Stimulated activated CD8-positive, alpha-beta memory T cell treated with anti-CD3 and anti-CD28 coated beads, Interleukin-15, amount 100 ng/mL, for 24 hours (primary cell): ENCODE measurements at places on chromosomes 7 and 10.
A peak's percentile ranks its signal among the peaks of the same experiment; 100 is the strongest.

GRCh38 chr7:137003566-137003965 is 135.1 kb downstream of the CHRM2 start:
- DNase-seq = no peak

DNA sequence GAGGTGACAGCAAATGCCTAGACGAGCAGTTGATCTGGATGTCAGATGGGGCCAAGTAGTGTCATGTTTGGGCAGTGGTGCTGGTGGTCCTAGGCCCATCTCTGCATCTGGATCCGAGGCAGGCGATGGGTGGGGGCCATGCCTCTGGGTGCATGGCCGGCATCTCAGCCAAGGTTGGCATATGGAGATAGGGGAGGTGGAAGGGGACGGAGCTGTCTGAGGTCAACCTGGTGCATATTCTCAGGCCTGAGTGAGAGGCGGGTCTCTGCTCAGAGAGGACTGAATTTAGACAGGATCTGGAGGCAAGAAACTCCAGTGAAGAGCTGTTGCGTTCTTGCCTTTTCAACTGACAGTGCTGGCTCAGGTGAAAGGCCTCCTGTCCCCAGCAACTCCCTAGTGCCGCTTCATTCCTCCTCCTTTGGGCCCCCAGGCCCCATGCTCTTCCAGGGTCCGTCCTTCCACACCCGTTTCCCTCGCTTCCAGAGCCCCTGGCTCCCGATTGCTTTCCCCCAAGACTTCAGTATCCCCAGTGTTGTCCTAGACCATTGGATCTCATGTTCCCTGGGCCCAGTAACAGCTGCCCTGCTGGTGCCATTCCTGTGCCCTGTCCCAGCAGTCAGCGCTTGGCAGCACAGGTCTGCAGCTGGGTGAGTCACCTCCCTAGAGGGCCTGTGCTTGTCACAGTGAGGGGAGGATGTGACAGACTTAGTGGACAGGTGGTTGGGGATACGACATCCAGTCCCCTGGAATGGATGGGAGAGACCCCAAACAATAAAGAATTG is 32.6 kb downstream of the GBX1 start:
- DNase-seq = no peak

DNA sequence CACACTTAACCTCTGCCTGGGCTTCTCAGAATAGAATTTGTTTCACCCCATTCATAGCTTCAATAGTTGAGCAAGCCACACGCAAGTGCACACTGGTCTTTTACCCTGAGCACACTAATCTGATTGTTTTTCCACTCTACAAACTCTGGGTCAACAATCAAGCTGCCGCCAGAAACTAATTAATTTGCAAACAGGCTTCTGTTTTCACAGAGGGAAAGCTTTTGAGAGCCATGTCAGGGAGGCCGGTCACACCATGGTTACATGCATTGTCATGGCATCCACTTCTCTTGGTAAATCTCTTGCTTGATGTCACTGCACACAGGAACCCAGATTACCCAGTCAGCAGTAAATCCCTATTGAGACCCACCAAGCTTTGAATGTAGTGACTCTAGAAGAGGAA is 154.2 kb downstream of the SEMA3A start:
- DNase-seq = no peak

GRCh38 chr7:81611040-81611439 is 158.8 kb downstream of the HGF start:
- DNase-seq = no peak

GRCh38 chr7:155710530-155710929 is 66.1 kb downstream of the RBM33 start:
- no peak for DNase-seq

DNA sequence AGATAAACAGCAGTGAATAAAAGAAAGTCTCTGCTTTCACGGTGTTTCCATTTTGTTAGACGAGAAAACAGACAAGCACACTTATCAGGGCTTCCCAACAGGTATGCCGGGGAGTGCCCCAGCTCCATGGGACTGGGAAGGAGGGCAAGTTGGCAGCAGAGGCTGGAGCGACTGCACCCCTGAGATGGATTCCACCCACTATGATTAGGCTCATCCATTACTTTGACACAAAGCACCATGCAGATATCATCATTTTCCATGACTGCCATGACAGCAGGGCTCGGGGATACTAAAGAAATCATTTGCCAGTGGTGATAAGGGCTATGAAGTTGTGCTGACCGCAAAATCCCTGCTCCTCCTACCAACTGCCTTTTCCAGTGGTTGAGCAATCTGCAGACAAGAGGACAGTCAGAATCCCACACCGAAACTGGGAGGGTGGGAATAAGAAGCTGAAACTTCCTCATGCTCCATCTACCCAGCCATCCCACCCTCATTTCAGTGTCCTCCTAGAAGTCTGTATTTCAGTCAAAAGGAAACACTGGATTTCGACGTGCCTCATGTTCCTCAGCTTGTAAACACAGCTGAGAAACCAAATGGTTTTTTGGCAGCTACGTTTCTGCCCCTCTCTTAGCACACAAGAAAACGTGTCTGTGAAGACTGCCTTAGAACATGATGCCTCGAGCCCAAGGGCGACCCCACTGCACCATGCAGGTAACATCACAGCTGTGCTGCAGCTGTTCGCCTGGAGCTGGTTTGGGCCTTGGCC is 15.5 kb downstream of the CREB3L2 start:
- no peak for DNase-seq

DNA sequence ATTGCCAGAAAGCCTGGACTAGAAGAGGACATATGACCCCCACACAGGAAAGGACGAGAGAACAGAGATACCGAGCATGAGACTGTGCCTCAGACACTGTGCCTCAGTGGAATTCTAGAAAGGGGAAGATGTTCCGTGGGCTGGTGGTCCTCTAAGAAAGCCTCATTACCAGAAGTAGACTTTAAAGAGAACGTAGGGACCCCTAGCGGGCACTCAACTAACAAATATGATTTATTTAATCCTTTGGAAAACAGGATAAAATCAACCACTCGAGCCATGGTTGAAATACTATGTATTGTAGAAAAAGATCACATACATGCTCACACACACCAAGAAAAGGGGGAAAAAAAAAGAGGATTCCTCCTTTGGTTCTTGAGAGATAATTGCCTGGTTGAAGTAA is 701.2 kb upstream of the SORCS1 start:
- DNase-seq = no peak

GRCh38 chr10:119531067-119531466 is 11.5 kb downstream of the RGS10 start:
- no peak for DNase-seq

- no peak for DNase-seq
These were observed 297.2 kb downstream of the C7orf25 start for GRCh38 chr7:42614636-42615035.

DNA sequence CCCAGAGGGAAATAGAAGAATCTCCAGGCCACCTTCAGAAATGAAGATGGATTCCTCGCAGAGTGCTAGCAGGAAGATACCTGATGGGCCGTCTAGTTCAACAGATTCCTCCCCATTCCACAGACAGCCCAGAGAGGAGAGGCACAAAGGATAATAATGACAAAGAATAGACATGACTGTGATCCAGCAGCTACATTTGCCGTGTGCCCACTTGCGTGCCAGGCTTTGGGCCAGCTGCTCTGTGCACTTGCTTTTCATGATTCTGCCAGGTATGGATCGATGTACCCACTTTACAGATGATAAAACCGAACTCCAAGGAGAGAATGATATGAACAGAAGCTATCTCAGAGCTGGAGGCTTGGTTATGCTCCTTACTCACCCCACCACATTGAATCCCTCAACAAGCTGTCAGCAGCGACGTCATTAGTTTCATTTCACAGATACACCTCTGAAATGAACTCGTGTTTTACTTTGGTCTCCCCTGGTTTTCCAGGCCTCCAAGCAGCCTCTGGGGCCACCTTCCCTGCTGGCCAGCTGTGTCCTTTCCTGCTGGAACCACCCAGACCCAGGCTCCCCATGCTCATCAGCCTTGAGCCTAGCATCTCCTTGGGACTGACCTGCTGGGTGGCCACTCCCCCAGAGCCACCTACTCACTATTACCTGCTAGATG is 11.9 kb upstream of the WDFY4 start:
- no peak for DNase-seq

DNA sequence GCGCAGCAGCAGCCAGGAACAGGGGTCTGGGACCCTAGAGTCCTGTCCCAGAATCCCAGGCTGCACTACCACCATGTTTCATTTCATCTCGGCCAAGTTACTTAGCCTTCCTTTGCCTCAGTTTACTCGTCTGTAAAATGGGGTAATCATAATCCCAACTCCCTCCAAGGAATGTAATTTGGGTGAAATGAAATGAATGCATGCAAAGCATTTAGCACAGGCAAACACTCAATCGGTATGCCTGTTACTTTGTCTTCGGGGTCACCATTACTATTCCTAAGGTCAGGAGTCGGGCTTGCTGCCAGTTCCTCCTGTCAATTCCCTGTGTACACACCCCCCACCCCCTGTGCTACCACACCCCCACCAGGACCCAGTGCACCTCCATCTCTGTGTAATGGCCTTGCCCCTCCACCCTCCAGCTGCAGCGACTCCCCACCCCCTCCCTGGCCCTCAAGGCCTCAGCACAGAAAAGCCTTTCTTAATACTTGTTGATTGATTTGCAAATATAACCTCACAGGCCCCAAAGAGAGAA is 1.7 kb downstream of the TNS3 start:
- no peak for DNase-seq

- DNase-seq = peak; percentile 38
These were observed 364 bp downstream of the ZNF518A start for GRCh38 chr10:96130326-96130995.

- no peak for DNase-seq
These were observed 3.0 kb downstream of the AFAP1L2 start for GRCh38 chr10:114401195-114401791.

- no peak for DNase-seq
These were observed 840 bp upstream of the ATP6V0A4 start for GRCh38 chr7:138798836-138799235.

GRCh38 chr10:14074062-14074884 is 256.5 kb downstream of the FRMD4A start:
- no peak for DNase-seq

- no peak for DNase-seq
These were observed 19.7 kb downstream of the ADCY1 start for GRCh38 chr7:45593877-45594276.

- DNase-seq = no peak
These were observed 727 bp downstream of the RET start for GRCh38 chr10:43077421-43078171.

GRCh38 chr7:100546129-100546925 is 7.3 kb downstream of the AGFG2 start:
- DNase-seq = no peak

GRCh38 chr10:125086691-125087090 is 73.7 kb downstream of the CTBP2 start:
- no peak for DNase-seq

DNA sequence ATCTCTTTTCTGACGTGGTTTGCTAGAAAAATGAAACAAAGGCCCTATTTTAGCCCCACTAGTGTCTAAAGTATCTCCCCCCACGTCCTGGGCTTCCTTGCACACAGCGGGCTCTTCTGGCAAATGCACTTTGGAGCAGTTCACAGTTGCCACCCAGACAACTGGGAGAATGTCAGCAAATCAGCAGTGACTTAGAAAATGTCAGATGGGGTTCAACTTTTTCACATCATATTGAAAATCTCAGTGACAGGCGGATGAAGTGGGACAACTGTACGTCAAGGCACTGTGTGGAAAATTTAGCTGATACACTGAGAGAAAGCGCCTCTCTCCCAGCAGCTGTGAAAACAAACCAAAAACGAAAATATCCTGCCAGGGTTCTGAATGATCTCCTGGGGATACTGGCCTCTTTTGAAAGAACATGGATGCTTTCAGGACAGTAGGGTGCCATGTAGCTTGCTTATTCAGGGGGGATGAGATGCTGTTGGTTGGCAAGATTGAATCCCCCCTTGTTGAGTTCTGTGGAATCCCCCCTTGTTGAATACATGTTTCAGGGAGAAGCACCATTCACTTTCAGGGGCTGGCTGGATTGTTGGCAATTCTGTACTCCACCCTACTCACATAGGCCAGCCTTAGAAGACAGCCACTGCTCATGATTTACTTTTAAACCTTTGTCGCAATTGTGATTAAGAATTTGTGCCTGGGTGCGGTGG is 372.8 kb upstream of the CELF2 start:
- DNase-seq = no peak

DNA sequence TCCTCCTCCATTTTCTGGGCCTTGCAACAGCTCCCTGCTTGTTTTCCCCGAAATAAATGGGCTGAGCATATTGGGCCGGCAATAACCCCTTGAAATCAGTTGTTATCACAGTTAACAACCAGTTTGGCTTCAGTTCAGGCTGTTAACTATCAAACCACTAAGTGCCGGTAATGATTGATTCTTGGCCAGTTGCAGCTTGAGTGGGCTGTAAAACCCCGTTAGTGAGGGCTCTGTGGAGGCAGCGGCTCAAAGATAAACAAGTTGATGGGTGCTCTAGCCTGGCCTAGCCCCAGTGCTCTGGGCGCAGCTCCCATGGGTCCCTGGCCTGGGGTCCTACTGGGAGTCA is 8.3 kb downstream of the FGF8 start:
- no peak for DNase-seq

GRCh38 chr7:22114440-22114981 is 168.8 kb upstream of the CDCA7L start:
- no peak for DNase-seq
